ENCODE measurements at places on chromosomes 11 and 22. TPM values are rescaled to one million over a fixed set of nuclear protein-coding genes. Genes with fewer than 3 reads are reported as not detected.

Gene FOSL1
- total RNA-seq = 257 TPM

Gene CASP5
- total RNA-seq = not detected

Gene ZNRF3
- 6.3 TPM for total RNA-seq

Gene OR52I1
- total RNA-seq = not detected

Gene PLAAT4
- 3.5 TPM for total RNA-seq

Gene MPZL3
- not detected for total RNA-seq

Gene EMID1
- total RNA-seq = not detected

Gene OR4A15
- total RNA-seq = not detected

Gene UPK3A
- total RNA-seq = not detected

Gene KRTAP5-7
- not detected for total RNA-seq

Gene PIWIL4
- total RNA-seq = 0.52 TPM

Gene LRRC10B
- not detected for total RNA-seq

Gene TECTA
- 0.32 TPM for total RNA-seq

- DNase-seq = peak; percentile 46
These were observed 8.0 kb upstream of the NUP160 start for GRCh38 chr11:47856186-47856585.

- DNase-seq = peak; percentile 26
These were observed 31.1 kb downstream of the MRGPRX4 start for GRCh38 chr11:18203723-18204122.

DNA sequence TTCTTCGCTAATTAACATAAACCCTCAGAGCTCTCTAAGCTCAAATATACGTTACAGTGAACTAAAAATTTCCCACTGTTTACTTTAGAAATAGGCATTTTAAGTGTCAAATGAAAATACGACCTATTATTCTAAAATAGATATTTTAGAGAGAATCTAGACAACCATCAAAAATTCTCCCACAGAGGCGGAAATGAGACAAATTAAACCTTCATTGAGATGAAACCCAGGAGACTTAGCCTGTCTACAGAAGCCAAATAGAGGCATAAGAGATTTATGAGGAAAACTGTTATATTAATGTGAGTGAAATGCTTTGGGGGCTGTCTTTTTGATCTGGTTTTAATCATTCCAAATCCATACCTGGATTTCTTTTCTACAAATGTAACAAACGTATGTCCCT lies 232.0 kb upstream of the GRIA4 start:
- DNase-seq = no peak

GRCh38 chr11:72783144-72783905 lies 10.5 kb downstream of the STARD10 start:
- no peak for DNase-seq

GRCh38 chr11:58867556-58867955 lies 23.1 kb upstream of the GLYATL2 start:
- no peak for DNase-seq

DNA sequence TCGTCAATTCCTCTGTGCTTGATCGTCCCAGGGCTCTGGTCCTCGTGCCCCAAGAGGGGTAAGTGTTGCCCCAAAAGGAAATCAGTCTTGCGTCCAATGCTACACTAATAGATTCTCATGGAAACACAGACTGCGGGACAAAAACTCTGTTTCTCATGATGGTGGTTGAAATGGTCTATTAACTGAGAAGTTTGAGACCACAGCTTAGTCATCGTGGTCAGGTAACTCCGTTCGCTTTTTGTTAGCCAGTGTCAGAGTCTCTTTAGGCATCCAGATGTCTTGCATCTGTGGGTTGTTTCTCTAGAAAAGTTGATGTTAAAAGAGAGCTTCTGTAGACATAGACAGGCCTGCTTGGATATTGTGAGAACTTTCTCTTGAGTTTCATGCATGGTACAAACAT lies 104.6 kb upstream of the SORL1-AS1 start:
- DNase-seq = no peak

GRCh38 chr11:102989379-102990047 lies 34.0 kb upstream of the MMP13 start:
- peak; percentile 49 for DNase-seq

DNA sequence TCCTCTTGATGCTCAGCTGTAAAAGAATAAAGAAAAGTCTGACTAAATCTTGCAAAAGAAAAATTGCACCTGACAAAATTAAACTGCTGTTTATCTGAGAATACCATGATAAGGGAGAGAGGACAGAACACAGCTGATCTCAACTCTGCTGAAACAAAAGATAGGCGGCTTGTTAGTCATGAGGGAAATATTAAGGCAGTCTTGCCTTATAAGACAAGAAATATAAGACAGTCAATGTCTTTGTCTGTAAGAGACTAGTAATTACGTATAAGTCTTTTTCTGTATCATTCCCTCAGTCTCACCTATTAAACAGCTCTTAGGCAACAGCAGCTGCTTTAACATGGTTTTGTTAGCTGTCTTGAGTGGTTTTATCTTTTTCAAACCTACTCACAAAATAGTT lies 296.6 kb downstream of the LUZP2 start:
- DNase-seq = no peak

DNA sequence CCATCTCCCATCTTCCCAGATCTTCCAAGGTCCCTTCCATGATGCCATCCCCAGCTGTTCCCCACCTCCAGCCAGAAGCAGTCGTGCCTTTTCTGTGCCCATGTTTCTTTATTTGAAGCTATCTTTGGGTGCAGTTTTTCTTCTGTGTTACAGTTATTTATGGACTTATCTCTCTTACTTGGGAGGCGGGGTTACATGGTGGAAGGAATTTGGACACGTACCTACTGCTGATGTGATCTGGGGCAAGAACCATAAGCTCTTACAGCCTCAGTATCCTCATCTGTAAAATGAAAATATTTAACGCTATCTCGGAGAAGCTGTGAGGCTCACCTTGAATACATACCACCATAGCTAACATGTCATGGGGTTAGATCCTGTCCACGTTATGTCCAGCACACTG lies 98.9 kb downstream of the ZBTB16 start:
- no peak for DNase-seq

- peak; percentile 63 for DNase-seq
These were observed 44.7 kb downstream of the SWAP70 start for GRCh38 chr11:9708544-9708943.

GRCh38 chr11:23206741-23207336 lies 346.6 kb upstream of the CCDC179 start:
- DNase-seq = no peak

GRCh38 chr11:33835143-33835878 lies 56.6 kb downstream of the LMO2 start:
- peak; percentile 71 for DNase-seq

- no peak for DNase-seq
These were observed 19.2 kb downstream of the ACO2 start for GRCh38 chr22:41488076-41488475.

DNA sequence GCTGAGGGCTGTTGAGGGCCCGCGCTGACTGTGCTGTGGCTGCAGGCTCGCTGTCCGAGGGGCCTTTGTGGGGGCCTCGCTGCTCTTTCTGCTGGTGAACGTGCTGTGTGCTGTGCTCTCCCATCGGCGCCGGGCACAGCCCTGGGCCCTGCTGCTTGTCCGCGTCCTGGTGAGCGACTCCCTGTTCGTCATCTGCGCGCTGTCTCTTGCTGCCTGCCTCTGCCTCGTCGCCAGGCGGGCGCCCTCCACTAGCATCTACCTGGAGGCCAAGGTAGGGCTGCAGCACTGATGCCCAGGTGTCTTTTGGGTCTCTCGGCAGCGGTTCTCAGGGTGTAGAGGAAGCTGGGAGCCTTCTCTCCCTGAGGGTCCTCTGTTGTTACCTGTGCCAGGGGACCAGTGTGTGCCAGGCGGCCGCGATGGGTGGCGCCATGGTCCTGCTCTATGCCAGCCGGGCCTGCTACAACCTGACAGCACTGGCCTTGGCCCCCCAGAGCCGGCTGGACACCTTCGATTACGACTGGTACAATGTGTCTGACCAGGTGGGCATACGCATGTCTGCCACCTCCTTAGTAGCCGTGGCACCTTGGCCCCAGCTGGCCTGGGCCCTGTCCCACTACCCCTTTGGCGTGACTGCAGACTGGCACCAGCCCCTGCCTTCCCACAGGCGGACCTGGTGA lies 2.2 kb downstream of the GPR137 start:
- DNase-seq = no peak

DNA sequence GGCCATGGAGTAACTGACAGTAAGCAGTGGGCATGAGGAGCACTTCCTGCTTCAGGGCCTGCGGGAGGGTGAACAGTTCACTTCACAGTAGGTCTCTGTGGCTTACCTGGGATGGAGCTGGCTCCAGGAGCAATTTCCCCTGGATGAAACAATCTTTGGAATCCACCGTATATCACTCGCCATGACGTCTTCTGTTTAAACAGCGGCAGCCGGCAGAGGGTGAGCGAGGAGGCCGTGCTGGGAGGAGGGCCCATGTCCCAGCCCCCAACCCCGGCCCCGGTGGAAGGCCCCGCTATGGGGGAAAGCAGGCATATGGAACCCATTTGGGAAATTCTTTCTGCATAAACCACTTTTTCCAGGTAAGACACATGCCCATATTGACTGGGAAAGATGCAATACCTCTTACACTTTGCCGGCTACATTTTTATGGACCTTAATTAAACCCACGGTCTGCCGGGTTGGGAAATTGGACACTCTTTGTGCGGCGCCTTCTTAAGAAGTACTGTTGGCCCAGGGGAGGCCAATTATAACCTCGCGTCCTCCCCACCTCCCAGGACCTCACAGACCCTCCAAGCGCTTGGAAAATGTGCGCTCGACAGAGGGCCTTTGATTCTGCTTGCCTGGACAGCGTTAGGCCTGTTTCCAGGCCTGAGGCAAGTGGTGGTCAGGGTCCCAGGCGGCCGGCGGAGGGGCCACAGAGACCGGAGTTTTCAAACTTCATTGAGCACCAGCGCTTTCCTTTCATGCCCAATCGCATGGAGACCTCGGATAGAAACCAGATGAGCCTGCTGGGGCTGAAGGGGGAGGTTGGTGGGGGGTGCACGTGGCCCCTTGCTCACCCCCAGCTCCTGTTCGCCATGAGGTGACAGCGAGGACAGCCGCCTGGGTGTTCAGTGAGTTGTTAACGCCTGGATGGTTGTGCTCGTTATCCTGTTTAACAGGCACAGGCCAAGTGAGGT lies 40.4 kb downstream of the SMIM38 start:
- no peak for DNase-seq

GRCh38 chr11:1401656-1402221 lies 12.0 kb downstream of the BRSK2 start:
- peak; percentile 33 for DNase-seq

GRCh38 chr11:122707901-122708300 lies 52.4 kb downstream of the UBASH3B start:
- DNase-seq = no peak

DNA sequence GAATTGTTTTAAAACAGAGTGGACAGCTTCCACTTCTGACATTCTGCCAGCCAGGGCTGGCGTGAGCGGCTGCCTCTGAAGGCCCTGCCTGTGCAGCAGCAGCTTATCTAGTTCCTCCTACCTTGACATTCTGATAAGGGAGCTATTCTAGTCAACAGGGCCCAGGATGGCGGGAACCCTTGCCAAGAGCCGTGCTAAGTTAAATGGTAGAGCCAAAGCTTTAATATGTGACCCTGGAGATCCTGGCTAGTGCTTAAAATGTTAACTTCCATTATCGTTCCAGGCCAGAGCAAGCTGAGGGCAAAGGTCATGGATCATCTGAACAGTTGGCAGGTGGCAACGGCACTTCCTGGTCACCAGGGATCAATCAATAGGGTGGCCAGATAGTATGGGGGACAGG lies 3.5 kb downstream of the KCNJ5 start:
- no peak for DNase-seq

GRCh38 chr11:96188243-96189006 lies 154.6 kb downstream of the MAML2 start:
- DNase-seq = peak; percentile 76

GRCh38 chr22:46535876-46536536 lies 1.4 kb downstream of the CELSR1 start:
- no peak for DNase-seq

DNA sequence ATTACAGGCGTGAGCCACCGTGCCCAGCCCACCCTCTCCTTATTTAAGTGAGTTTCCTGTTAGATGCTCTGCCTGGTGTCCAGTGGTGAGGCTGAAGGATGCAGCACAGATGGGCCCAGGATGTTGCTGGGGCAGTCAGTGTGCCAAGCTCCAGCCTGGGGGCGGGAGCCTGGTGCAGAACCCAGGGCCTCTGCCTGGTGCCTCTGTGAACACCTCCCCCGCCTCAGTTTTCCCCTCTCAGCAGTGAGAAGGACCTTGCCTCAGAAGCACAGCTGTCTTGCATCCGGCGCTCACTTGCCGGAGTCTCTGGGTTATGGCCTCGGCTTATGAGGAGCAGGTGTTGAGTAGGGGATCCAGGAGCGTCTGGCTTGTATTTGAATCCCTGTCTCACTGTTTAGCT lies 116.2 kb downstream of the KIAA1671 start:
- DNase-seq = no peak

- DNase-seq = no peak
These were observed 1335.9 kb downstream of the TBC1D22A start for GRCh38 chr22:48098243-48098920.

GRCh38 chr11:10727146-10727851 lies 23.7 kb upstream of the CTR9 start:
- DNase-seq = no peak
